ENCODE measurements at places on chromosomes 3 and 15. TPM values are rescaled to one million over a fixed set of nuclear protein-coding genes. Genes with fewer than 3 reads are reported as not detected.

Gene CHRNB4
- total RNA-seq: not detected

Gene CHRD
- 4.6 TPM for total RNA-seq

Gene DPH3
- total RNA-seq: 33.4 TPM

Gene GOLGA8Q
- 1.1 TPM for total RNA-seq

Gene PDZRN3
- 40.5 TPM for total RNA-seq

Data from fibroblast of the aortic adventitia (primary cell).